ENCODE measurements at places on chromosomes 4 and X.
A peak's percentile ranks its signal among the peaks of the same experiment; 100 is the strongest.

DNA sequence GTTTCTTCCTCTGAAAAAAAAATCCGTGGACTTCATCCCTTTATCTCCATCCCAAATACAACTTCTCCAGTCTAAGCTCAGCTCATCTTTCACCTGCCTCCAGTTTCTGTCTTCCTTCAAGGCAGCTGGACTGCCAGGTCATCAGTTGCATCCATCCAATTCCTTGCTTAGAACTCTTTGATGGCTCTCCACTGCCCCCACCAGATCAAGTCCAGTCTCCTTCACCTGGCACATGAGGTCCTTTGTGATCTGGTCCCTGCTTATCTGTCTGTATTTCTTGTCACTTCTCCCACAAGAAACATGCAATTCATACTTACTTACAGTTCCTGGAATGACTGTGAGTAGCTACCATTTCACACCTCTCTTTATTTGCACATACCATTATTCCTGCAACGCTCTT lies 33.8 kb downstream of the OTUD6A start:
- no peak for DNase-seq

DNA sequence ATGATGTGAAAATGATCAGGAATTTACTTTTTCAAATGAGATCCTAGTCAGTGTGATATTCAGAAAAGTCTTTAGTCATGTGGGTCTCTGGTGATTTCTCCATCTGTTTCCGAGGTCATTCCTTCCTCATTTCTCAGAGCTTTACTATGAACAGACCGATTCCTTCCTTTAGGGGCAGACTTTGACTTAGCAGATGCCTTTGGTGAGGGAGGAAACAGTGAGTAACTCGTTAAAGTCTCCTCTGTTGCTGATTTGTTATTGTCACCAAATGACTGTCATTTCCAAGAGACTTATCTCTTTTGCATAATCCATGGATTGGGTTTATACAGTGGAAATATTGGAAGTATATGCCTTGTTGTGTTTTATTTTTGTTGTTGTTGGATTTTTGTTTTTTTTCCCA lies 76.2 kb upstream of the CD99 start:
- no peak for DNase-seq

GRCh38 chr4:103207673-103208072 lies 9.5 kb upstream of the CENPE start:
- no peak for DNase-seq

GRCh38 chrX:41705680-41706374 lies 17.1 kb downstream of the GPR34 start:
- DNase-seq = no peak

GRCh38 chr4:86441175-86441936 lies 81.5 kb upstream of the MAPK10 start:
- no peak for DNase-seq

DNA sequence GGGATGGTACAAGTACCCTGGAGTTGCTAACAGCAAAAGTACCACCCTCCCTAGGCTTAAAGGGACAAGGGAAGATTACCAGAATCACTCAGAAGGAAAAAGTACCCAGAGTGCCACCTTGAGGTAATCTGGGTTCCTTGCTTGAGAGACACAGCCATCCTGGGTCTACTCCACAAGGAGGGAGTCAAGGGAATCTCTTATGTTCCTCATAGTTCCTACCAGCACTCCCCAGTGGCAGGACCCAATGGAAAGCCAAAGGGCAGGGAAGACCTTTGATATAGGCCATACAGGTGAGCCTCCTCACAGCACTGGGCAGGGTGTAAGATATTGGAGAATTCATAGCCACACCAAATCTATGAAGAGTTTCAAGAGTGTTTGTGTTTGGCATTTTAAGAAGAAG lies 5.7 kb downstream of the IL2 start:
- DNase-seq = peak; percentile 33

DNA sequence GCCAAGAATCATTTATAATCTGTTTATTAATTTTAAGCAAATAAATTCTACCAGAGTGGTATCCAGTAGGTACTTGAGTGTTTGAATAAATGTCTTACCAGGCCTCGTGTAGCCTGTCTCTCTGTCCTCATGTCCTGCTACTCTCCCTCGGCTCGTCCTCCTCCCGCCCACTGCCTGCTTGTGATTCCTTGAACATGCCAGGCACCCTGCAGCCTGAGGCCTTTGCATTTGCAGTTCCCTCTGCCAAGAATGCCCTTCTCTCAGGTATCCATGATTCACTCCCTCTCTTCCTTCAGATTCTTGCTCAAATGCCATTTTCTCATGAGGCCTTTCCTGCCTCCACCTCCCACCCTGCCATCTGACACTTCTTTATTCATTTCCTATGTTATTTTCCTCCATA lies 209.7 kb upstream of the PRPS2 start:
- no peak for DNase-seq

- DNase-seq = no peak
Measured at GRCh38 chr4:20248155-20248558, 3.5 kb upstream of the SLIT2 start.

DNA sequence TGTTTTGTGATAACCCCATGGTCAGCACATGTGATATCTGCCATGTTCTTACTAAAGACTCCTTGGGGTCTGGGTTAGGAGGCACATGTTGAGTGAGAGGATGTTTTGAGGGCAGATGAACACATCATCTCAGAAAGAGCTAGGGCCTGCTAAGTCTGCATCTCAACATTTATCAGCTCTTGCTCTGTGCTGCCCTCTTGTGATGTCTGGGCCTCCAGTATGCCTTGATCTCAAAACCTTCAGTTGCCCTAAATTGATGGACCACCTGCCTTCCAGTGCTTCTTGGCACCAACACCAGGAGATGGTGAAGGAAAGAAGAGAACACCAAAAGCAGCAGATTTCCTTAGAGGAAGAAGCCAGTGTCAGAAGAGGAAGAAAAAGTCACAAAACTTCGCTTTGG lies 22.5 kb downstream of the MID1 start:
- no peak for DNase-seq

DNA sequence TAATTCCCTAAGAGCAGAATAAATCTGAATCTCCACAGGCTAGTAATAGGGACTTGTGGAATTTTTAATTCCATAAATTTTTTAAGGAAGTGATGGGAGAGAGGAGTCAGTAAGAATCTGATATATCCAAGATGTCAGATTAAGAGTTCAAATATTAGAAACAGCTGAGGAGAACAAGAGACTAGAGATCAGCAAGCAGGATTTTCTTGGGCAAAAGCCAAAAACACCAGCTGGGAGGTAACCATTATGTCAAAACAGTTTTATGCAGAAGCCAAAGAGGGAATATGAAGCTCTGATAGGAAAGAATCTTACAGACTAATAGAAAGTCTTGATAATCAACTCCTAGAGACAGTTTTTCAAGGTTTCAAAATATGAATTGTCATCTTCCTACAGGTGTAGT lies 72.2 kb upstream of the RBPJ start:
- DNase-seq = no peak

DNA sequence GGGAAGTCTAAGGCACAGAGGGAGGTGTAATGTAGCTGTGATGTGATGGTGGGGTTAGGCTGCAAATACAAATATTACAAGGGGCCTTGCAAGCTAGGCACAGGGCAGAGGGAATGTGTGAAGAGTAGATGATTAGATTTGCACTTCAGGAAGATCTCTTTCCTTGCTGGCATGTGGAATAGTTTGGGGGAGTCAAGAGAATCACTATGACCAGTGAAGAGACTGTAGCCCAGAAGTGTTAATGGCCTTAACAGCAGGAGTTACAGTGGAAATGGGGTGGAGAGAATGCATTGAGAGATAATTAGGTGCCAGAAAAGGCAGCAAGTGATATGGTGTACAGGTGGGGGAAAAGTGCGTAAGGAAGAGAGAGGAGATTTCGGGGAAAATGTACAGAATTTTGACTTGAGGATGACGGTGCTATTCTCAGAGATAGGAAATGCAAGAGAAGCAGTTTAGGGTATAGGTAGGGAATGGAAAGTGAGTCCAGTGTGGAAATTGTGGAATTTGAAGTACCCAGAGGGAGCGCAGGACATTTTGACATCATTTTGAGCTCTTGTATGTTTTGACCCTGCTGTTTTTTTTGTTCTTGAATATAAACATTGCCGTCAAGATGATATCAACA lies 10.2 kb upstream of the TAPT1 start:
- DNase-seq = no peak

GRCh38 chr4:73728091-73728741 lies 12.2 kb upstream of the CXCL8 start:
- no peak for DNase-seq

GRCh38 chrX:77009691-77010090 lies 437.5 kb upstream of the FGF16 start:
- no peak for DNase-seq

GRCh38 chr4:55183926-55184599 lies 58.7 kb upstream of the KDR start:
- DNase-seq = no peak

- no peak for DNase-seq
Measured at GRCh38 chr4:20487446-20487845, 212.8 kb upstream of the PACRGL start.

- no peak for DNase-seq
Measured at GRCh38 chr4:83625821-83626220, 89.9 kb downstream of the GPAT3 start.

DNA sequence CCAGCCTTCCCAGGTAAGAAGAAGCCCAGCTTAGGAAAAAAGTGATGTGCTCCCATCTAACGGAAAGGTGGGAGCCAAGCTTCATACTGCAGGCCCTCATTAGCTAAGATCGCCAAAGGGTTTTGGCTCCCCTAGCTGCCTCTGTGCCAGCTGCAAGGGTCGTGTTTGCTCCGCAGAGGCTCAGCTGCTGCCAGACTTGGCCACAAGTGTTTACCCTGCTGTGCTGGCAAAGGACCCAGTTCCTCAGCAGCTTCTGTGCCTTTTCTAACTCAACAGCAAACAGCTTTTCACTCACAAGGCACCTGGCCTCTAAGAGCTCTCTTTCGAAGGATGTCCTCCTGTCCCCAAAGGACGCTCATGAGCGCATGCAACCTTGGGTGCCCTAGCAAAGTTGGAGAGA lies 12.2 kb upstream of the VMA21 start:
- DNase-seq = no peak

DNA sequence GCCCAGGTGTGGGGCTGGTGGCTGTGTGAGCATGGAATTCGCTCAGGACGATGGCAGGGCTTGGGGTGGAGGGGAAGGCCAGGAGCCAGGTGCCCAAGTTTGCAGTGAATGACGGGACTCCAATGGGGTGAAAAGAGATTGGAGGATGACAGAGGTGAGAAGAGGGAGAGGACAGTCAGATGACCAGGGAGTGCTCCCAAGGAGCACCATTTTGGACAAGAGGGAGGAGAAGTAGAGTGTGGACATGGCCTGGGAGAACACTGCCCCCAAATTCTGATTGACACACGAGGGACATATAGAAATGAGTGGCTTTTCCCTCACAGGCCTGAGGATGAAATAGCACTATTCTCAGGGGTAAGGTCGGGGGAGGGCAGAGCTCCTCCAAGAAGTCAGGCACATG lies 6.7 kb downstream of the MRFAP1 start:
- DNase-seq = no peak

DNA sequence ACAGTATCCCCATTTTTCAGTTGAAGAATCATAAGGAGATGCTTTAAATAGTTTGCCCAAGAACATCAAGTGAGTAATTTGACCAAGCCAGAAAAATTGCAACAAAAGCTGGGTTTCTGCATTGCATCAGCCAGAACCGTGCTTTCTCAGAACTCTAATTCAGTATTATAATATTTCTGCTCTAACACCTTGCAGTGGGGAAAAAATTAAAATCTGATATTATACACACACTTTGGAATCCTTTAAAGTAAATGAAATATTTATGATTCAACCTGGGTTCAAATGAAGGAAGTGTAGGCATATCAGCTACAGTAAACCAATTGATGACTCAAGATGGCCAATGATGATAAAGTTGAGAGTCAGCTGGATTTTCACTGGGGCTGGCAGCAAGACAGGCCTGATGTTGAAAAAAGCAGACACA lies 387.6 kb upstream of the ZFP42 start:
- DNase-seq = no peak

GRCh38 chr4:82798168-82799005 lies at the start of gene SCD5:
SCD5 (minus strand) TSS chr4:82798796; CDS start chr4:82798537, 259 bp downstream.
- peak; percentile 12 for DNase-seq

DNA sequence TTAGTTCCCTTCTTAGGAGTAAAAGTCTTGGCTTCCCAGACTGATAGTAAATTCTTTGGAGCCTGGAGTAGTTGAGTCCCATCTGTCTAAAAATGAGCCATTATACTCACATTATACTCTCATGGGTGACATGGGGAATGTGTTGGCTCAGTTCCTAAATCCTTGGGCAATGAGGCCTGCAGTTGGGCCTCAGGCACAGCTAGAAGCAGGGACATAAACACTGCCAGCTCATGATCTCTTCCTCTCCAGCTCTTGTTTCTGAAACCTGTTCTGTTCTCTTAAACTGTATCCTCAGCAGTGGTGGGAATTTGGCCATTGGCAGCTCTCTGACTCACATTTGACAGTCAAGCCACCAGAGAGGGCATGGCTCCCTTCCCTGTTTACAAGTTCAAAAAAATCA lies 212.5 kb downstream of the SPATA18 start:
- no peak for DNase-seq

- no peak for DNase-seq
Measured at GRCh38 chr4:136763919-136764318, 768.4 kb downstream of the PCDH18 start.

- no peak for DNase-seq
Measured at GRCh38 chr4:98570151-98570797, 88.1 kb downstream of the TSPAN5 start.

DNA sequence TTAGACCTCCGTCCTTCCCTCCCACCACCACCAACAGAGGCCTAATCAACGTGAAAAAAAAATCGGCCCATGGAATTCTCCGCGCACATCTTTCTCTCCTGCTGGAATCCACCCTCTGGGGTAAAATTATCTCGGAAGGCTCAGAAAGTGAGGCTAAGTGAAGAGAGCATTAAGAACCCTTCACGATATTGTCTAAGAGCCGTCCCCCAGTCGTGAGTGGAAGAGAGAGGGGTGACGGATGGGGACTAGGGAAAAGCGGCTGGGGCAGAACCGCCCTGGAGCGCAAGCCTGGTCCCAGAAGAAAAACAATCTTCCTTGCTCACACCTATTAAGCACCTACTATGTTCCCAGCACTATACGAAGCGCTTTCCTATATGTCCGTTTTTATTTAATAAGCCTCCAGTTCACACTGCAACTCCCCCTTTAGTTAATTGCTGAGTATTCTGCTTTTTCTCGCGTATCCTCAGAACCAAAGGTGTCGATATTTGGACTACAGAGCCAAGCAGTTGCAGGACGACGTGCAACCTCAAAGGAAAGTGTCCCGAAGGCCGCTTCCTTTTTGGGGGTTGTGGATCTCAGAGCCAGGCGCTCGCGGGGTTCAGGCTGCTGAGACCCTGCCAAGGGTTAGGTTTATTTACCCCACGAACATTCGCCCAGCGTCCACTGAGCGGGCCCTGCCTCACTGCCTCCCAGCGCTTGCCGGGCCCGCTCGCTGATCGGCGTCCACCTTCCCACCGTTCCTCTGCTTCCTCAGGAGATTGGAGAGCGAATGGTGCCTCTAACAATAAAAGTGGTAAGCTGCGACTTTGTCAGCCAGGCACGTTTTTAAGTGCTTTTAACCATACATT lies 889 bp downstream of the MGARP start:
- no peak for DNase-seq

- no peak for DNase-seq
Measured at GRCh38 chr4:67765928-67766327, 11.7 kb upstream of the GNRHR start.

- no peak for DNase-seq
Measured at GRCh38 chr4:37615059-37615719, 71.0 kb downstream of the RELL1 start.
